ENCODE measurements at places on chromosomes 7 and 10.

- no peak for DNase-seq
Observed at GRCh38 chr7:87875151-87876039, 765 bp downstream of the SLC25A40 start.

GRCh38 chr7:157441023-157441399, 104.2 kb downstream of the DNAJB6 start:
- DNase-seq, result no peak

DNA sequence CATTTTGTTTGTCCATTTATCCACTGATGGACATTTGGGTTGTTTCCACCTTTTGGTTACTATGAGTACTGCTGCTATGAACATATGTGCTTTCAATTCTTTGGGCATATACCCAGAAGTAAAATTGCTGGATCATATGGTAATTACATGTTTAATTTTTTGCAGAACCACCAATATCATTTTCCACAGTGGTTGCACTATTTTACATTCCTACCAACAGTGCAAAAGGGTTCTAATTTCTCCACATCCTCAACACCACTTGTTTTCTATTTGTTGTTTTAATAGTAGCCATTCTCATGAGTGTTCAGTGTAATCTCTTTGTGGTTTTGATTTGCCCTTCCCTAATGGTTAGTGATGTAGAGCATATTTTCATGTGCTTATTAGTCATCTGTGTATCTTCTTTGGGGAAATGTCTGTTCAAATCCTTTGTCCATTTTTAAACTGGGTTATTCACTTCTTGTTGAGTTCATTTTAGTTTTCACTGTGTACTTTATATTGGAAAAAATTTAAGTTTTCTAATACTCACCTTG, 101.9 kb downstream of the HIBADH start:
- DNase-seq, result no peak

DNA sequence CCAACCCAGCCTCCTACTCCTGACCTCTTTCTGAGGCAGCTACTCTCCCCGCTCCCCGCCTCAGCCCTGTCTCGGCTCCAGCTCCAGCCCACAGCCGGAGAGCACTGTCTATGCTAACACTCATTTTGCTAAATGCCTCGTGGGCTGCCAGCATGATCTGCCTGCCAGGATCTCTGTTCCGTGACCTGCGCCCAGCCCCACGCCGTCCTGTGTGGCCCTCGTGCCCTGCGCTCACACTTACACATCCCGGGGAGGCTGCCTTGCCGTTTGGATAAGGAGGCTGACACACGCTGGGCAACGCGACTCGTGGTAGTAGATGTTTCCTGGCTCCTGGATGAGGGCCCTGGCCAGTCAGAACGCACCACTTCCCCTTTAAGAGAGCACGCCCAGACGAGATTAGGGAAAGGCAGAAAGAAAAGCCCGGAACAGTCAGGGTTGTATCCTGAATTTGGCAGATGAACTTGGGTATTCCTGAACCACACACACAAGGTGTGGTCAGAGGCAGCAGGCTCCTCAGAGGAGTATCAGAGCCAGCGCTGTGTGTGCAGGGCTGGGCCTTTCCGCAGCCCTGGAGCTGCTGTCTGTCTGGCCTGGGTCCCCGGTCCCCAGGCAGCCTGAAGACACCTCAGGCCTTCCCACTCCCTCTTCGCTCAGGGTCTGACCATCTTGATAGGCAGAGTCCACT, 97.7 kb upstream of the EFCAB10 start:
- DNase-seq, result peak; percentile 25

DNA sequence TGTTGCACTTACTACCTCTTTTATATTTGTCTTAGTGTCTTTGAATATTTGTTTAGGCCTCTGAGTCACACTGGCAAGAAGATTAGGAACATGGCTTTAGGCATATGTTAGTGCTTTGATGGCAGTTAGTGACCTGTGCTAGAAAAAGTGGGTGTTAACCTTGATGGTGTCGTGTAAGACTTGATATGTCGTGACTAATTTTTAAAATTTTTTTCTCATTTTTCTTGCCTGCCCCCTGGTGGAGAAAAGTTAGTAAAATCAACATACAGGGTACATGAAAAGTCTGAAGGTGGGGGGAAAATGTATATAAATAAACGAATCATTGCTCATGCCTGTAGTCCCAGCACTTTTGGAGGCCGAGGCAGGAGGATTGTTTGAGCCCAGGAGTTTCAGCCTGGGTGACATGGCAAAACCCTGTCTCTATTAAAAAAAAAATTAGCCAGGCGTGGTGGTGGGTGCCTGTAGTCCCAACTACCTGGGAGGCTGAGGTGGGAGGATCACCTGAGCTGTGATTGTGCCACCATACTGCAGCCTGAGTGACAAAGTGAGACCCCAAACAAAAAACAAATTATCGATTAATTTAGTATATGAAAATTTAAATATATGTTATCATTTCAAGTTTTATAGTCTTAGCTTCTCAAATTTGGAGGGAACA, 44.6 kb downstream of the TAX1BP1 start:
- peak; percentile 66 for DNase-seq

Data from CD4-positive, alpha-beta T cell treated with Interleukin-4 for 1 hour (primary cell).